Hematopoietic multipotent progenitor cell treated with erythropoietin and hydrocortisone succinate and interleukin-3 and kit ligand, for 17 days (in vitro differentiated cells): ENCODE measurements at places on chromosomes 12 and 14.

GRCh38 chr12:20588042-20588441 lies 107.1 kb upstream of the SLCO1C1 start:
- DNase-seq = no peak

DNA sequence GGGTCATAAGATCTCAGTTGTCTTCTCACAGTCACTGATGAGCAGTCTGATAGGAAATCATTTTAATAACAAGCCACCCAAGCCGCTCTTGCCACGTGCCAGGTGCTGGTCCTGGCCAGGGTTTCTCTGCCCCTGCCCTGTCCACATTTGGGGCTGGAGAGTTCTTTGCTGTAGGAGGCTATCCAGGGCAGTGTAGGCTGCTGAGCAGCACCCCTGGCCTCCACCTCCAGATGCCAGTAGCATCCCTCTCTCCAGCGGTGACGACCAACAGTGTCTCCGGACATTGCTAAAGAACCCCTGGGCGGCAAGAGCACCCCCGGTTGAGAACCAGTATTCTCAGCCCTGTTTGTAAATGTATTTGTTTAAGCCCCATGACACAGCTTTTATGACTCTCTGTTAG lies 243.7 kb downstream of the GLT1D1 start:
- no peak for DNase-seq

DNA sequence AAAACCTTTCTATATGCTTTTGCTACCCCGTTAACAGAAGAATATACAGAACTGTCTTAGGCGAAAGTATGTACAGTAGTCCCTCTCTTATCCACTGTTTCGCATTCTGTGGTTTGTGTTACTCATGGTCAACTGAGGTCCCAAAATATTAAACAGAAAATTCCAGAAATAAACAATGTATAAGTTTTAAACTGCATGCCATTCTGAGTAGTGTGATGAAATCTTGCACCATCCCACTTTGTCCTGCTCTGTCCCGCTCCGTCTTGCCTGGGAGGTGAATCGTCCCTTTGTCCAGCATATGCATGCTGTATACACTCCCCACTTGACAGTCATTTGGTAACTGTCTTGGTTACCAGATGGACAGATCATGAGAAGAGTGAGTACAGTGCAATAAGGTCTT lies 70.1 kb upstream of the STRN3 start:
- no peak for DNase-seq

DNA sequence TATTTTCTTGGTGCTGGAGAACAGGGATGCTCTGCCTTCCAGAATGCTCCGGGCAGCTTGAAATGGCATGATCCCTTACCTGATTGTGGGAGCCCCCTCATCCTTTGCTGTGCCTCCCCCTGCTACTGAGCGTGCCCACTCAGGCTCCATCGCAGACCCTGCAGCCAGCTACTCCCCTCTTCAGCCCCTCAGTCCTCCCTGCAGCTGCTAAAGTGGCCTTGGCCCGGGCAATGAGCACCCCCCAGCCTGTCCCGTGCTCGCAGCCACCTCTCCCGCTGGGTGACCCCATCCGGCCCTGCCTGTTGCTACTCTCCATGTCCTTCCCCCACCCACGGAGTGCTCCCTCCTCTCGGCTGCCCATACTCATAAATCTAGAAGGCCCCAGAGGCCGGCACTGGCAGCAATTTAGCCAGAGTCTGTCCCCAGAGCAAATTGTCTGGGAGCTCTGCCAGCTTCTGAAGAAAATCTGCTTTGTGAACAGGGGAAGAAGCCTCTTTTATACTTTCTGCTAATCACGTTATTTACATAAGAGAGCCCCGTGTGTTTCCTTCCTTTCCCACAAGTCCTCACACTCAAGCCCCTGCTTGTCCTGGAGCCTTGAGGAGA lies 143.7 kb upstream of the FRMD6 start:
- DNase-seq = no peak

DNA sequence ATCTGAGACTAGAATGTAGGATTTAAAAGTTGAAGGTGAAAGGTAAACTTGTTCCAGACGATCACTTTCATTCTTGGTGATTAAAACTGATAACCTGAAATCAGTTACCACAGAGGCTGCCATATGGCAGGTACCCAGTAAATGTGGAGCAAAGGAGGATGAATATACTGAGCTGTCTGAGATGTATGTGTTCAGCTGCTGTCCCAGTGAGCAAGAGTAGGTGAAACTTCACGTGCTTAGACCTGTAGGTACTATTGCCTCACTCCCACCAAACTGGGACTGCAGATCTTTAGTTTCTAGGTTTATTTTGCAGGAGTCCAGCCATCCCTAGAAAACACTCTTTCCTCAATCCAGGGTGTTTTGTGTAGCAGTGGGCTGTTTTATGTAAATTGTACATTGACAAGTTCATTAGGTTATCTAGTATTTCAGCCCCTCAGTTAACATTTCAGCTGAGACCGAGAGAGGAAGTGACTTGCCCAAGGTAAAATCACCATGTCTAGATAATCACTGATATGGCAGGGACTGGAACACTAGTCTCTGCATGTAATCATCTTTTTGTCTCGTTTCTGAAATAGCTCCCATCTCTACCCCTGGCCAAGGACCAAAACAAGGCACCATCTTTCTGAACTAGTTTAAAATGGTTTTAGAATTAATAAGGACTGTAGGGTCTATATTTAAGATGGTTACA lies 62.7 kb downstream of the ATG14 start:
- DNase-seq = no peak

DNA sequence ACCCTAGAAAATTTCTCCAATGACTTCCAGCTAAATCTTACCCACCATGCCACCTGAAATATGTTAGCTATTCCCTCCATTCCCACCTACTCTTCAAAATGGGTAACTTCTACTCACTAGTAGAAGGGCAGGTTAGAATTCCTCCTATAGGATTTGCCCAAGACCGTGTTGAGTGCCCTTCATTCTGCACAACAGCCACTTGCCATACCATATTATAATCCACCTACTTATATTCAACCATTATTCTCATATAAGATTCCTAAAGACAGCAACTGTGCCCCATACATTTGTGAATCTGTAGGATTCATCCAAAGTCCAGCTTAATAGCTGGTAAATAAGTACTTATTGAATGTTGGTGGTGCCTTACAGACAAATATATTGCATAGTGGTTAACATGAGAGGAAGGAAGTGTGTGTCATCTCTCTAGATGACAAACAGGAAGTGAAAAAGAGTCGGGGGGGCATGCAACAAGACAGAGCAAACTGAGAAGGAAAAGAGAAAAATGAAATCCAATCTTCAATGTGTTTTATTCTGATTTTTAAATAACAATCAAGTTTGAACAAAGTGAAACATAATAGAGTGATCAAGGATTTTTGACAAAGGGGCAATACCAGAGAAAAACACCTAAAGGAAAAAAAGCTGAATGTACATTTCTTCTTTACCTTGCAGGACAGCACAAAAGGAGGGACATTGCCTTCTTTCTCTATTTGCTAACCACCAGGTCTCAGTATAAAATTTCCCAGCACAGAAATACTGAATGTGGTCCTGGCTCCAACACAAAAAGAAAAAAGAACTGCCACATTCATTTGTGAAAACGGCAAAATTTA lies 389.3 kb upstream of the USP15 start:
- DNase-seq = no peak

DNA sequence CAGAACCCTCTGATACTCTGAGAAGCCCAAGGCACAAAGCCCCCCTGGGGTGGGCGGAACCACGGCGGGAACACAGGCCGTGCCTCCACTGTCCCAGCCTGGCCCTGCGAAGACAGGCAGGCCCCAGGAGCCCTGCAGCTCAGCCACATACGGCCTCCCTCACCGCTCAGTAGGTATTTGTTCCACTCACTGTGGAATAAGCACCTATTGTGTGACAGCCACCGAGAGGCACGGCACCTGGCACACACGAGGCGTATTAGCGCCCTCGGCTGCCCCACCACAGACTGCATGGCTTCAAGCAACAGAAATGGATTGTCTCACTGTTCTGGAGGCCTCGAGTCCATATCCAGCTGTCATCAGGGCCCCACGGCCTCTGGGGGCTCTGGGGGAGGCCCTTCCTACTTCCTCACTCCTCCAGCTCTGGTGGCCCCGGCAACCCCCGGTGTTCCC lies 66.3 kb downstream of the NCOR2 start:
- no peak for DNase-seq

GRCh38 chr14:100487304-100487703 lies 99.9 kb downstream of the BEGAIN start:
- no peak for DNase-seq

DNA sequence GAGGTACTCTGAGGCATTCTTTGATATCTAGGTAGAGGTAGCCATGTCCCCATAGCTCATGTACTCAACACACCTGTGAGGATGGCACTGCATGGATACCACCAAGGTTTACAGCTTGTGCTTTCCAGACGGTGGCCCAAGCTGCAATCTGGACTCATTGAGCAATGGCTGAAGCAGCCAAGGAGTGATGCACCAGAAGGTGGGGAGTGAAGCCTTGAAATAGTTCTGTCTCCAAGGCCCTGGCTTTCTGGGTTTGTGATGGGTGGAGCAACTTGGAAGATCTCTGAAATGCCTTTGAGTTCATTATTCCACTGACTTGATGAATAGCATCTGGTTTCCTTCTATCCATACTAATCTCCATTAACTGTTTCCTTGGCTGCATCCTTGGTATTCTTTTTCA lies 290.0 kb upstream of the NOVA1 start:
- DNase-seq = no peak

DNA sequence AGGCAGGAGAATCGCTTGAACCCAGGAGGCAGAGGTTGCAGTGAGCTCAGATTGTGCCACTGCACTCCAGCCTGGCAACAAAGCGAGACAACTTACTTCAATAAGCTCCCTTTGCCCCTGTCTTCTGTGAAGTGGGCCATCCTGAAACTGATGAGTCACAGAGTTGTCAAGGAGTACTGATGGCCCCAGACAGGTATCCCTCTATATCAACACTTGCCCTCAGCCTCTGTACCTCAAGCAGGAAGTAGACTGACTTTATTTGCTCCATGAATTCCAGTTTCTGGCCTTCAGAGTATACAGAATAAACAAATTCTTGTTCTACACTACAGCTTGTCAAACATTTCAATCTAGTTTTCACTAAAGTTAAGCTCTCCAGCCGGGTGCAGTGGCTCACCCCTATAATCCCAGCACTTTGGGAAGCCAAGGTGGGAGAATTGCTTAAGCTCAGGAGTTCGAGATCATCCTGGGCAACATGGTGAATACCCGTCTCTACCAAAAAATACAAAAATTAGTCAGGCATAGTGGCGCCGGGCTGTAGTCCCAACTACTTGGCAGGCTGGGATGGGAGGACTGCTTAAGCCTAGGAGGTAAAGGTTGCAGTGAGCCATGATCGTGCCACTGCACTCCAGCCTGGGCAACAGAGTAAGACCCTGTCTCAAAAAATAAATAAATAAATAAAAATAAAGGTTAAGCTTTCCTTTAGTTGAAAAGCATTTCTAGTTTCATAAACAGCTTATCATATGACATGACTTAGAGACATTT lies 16.4 kb upstream of the LRP10 start:
- DNase-seq = no peak

DNA sequence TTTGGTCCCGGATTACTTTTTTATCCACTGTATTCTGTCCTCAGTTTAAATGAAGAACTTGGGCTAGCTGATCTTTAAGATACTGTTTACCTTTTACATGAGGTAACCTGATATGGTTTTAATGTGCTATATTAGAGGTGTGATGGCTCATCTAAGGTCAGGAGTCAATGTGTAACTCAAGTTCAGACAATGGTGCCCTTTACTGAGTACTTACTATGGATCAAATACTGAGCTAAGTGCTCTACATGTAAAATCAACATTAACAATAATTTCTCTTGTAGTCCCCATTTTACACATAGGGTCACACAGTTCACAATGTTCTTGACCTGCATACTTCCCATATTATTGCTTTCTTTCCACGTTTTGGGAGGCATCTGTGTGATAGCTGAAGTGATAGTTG lies 79.2 kb downstream of the CEP83 start:
- DNase-seq = no peak

DNA sequence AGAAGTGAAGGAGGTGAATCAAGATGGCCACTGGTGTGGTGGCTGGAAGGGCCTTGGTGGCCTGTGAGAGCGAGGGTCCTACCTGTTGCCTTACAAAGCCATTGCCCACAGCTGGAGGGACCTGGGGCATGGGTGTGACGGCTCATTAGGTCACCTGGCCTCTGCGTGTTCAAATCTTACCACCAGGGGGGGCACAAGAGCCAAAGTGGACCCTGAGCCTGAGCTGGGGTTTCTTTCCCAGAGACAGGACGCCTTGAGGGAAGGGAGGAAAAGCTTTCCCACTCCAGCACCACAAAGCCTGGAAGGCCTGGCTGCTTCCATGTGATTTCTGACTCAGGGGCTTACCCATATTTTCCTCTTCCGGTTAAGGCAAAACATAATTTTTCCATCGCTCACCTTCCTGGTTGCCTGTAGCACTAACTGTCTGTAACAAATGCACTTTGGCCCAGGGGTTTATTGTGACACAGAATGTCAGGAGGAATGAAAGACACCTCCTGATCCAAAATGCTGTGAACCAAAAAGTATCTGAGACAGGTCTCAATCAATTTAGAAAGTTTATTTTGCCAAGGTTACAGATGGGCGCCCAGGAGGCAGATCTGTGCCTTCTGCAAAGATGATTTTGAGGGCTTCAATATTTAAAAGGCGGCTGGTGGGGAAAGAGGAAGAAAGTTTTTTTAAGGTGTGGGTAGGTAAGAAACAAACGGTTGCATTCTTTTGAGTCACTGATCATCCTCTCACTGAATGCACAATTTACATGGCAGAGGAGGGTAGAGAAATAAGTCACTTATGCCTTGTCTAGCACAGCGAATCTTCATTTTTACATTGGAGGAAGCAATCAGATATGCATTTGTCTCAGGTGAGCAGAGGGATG lies 4.3 kb upstream of the CD9 start:
- peak; percentile 79 for DNase-seq

DNA sequence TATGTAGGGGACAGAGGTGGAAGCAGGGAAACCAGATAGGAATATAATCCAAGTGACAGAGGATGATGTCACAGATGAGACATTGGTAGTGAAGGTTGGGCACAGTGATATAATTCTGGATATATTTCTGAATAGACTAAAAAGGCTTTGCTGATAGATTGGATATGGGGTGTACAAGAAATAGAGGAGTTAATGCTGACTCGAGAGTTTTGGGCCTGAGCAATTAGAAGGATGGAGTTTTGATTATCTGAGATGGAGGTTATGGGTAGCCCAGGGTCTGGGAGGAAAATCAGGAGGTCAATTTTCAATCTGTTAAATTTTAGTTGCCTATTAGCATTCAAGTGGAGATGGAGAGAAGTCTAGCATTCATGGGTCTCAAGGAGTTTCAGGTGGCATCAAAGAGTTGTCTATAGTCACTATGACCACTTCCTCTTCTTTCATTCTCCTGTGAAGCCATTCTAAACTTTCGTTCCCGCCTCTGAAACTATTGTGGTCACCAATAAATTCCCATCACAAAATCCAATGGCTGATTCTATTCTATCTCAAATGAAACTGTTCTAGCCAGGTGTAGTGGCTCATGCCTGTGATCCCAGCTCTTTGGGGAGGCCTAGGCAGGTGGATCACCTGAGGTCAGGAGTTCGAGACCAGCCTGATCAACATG lies 10.6 kb upstream of the ANO6 start:
- DNase-seq = no peak

DNA sequence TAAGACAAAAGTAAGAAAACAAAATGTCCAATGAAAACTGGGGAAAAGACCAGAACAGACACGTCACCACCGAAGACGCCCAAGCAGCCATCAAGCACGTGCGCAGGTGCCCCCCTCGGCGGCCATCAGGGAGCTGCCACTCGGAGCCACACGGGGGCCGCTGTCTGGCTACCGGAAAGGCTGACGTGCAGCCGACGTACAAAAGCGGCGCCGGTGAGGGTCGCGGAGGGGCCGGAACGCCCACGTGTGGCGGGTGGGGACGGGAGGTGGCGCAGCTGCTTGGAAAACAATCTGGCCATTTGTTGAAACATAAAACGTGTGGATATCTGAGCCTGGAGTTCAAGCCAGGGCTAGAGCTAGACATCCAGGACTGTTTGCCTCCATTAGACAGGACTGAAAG lies 60.7 kb downstream of the GALNT9 start:
- no peak for DNase-seq
